ENCODE measurements at places on chromosomes 4 and X.

DNA sequence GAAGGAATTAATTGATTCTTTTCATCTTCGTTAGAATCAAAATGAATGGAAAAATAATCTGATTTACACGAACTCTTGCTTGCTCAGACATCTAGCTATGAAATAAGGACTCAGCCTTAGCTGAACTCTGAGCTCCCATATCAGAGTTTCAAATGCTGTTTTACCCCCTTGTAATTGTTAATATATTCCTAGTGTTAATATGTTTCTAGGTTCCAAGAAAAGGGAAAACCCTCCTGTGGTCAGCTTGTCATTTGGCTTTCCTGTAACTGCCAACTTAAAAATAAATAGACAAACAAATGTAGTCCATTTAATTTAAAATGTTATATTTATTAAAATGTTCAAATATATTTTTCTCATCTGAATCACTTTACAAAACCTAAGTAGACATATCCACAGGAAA, 432.1 kb downstream of the ARHGAP24 start:
- DNase-seq, result no peak

DNA sequence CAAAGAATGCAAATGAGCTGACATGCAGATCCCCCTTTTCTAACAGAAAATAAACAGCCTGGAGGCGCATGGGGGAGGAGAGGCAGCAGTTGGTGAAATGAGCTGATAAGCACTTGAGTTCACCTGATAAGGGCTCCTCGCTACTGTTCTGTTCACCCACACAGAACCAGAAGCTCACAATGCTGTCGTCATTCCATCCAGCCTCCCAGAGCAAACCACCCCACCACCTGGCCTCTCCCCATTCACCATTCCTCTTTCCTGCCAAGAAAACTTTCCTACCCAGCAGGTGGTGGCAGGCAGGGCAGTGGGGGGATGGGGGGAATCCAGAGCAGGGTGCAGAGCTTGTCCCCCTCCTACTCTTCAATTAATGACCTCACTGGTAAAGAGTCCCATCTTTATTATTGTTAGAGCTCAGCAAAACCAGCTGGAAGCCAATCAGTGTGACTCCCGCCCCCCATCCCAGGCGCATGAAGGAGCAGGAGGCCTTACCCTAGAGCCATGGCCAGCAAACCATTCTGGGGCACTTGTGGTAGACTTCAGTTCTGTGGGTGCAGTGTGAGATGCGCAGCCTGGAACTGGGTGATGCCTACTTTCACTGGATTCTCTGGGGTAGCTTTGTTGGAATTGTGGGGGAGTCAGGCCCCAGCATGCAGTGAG, 350.3 kb downstream of the ZIC3 start:
- no peak for DNase-seq

DNA sequence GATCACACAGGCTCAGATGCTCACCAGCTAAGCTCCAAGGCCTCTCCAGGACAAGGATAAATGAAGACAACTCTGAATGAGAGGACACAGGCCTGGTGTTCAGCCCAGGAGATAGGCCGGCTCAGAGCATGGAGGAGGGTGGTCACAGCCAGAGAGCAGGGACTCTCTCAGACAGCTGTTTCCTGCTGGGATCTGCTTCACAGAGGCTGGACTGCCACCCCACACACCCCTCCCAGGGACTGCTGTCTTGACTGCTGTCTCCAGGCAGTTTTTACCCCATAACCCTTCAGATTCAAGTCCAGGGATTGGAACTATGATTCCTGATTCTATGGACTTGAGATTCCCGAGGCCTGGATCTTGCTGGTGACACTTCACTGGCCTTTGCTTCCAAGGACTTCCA, 89.0 kb downstream of the SMIM20 start:
- DNase-seq, result no peak

DNA sequence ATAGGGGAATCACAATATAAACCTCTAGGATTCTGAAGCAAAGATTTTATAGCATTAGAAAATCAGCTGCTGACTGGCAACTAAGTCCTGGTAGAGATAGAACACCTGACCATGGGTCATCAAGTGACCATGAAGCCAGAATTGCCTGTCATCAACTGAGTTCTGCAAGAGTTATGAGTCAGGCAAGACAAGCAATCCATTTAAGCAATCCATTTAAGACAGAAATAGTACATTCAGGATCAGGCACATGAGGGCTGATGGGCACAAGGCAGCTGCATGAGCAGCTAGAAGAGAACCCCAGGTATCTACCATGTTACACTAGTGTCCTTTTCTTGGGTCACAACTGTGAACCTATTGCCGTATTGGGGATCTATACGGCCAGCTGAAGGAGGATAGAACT, 98.9 kb downstream of the SPRY1 start:
- no peak for DNase-seq

DNA sequence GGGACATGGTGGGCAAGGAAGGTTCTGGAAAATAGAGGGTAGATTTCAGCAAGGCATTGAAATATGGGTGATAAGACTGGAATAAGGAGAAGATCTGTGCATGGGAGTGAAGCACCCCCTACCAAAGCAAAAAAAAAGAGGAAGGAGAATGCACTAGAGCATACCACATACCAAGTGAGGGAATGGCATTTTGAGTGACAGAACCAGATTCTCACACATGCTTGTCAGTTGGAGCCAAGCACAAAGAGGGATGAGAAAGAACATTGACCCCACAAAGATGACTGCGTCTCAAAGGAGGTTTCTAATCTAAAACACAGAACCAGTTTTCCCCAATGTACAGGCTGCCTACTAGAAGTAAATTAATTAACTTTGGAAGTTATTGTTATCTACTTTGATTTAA, 140.3 kb upstream of the SMAD1 start:
- no peak for DNase-seq

DNA sequence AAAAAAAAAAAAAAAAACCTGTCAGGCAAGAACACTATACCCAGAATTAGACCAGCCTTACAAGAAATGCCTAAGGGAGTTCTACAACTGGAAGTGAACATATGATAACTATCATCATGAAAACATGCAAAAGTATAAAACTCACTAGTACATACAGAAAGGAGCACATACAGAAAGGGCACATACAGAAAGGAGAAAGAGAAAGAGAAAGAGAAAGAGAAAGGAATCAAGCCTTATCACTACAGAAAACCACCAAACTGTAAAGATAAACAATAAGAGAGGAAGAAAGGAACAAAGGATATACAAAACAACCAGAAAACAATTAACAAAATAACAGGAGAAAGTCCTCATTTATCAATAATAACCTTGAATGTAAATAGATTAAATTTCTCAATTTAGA, 50.4 kb downstream of the PHKA1 start:
- no peak for DNase-seq

- no peak for DNase-seq
These were observed 104.4 kb downstream of the ASMT start for GRCh38 chrX:1719270-1719669.

DNA sequence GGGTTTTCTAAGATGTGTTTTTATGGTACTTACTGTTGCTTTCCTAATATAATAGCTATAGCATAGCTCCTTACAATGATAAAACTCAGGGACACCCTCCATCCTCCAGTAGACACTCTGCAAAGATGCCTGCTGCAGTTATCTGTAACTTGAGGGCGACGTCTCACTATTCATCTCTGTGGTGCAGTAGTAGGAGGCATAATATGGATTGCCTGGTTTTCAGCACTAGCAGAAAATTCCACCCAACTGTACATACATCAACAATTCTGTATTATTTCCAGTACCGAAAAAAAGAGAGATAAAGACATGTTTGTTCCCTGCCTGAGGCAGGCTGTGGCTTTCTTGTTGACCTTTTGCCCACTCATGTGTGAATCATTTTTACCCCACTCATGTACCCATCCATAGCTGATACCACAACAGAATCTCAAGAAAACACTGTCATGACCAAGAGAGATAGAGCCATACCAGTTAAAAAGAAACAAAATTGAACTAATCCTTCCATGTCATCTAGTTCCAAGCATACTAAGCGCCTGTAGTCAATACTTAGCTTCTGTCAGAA, 220.1 kb downstream of the RAB28 start:
- DNase-seq, result no peak

DNA sequence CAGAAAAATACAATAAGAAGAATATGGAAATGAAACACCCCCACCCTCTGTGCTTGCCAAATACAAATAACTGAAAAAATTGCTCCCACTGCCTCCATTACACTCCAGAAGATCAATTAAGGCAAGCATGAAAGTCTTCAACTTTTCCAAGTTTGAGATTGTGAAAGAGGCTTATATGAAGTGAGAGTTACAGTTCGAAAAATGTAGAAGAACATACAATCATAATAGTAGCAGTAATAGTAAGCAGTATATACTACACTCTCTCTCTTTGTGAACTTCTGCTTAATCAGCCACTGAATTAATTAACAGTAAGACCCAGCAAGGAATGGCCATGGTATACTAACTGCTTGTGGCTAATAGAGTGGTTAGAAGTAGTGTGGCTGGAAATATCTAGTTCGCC, 923.2 kb downstream of the RPA4 start:
- DNase-seq, result no peak

GRCh38 chr4:56976837-56977320, 527 bp downstream of the NOA1 start:
- no peak for DNase-seq

GRCh38 chr4:3291969-3292570, 751 bp upstream of the RGS12 start:
- no peak for DNase-seq

DNA sequence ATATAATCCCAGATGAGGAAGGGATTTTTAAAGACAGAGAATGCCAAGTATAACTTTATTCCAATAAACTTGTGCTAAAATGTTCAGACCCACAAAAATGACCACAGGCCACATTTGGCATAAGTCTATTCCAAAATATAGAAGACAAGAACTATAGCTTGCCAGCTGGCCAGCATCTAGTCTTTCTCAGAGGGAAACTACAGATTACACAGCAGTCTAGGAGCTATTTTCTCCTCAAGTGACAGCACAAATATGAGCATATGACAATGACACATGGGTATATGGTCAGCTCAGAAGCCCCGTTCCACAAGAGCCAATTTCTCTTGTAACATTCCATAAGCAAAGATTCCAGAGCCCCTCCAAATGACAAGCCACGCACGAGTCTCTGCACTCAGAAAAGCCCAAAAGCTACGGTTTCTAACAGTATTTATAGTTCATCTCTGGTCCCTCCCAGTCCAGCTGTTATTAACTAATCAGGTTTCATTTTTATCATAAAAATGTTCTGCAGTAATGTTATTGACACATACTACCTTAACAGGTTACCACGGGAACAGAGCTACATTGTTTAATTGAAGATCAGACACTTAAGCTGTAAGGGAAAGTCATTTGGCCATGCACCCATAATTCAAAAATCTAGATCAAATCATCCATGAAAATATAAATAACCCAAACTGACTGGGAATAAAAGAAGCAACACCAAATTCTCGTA, 70.3 kb downstream of the RAB28 start:
- no peak for DNase-seq

DNA sequence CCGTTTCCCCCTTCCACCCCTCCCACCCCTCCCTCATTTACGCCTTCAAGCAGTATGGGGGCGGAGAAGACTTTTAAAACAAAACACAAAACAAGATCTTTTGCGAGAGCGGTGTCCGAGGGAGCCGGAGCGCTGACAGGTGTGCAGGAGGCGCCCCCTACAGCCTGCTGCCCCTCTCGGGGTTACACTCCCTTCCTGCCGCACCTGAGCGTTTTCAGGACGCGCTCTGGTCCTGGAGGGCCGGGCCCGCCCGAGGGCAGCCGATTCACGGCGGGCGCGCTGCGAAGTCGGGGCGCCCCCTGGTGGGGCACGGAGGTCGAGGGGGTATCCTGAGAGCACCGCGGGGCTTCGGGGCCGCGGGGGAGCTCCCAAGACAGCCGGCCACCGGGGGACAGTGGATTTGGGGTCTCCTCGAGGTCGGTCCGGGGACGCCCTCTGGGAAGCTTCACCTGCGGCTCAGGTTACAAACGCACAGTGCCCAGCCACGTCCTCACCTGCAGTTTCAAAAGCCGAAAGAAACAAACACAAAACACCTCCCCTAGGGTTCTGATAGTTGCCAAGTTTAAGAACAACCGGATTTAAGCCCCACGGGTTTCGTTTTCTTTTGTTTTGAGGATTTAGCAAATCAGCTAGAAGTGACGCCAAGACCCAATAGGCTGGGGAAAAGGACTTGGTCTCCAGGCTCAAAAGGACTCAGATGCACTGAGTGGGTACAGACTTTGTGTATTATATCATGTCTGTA, 8.0 kb upstream of the NEUROG2 start:
- DNase-seq, result no peak

Measured in fibroblast of the conjunctiva (primary cell).